ENCODE measurements at places on chromosomes 11 and 22.

- no peak for DNase-seq
Measured at GRCh38 chr22:50576070-50576469, 2.2 kb downstream of the CPT1B start.

DNA sequence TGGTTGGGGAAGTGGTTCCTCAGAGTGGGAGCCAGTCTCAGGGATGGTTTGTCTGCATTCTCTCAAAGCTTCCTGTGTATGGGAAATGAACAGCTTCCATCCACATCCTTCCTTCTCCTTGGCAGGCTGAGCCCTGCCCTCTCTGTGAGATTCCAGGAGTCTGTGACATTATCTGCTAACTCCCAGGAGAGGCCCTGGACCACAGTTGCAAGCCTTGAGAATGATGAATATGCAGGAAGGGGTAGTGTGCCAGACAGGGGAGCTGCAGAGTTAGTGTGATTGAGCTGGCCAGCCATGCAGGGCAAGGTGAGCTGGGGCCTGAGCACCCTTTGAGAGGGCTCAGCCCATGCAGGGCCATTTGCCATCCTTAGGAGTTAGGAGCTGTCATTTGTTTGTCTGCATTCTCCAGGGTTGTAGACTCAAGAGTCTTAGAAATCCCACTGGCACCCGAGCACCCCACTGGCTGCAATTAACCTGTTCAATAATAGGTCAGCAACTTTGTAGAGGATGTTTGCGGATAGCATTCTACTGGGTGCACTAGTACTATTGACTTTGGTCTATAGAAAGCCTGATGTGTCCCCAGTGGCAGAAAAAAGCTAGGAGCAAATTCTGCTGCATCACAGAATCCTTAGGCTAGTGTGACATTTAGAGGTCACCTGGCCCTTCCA lies 299.0 kb upstream of the CADM1 start:
- DNase-seq = no peak

DNA sequence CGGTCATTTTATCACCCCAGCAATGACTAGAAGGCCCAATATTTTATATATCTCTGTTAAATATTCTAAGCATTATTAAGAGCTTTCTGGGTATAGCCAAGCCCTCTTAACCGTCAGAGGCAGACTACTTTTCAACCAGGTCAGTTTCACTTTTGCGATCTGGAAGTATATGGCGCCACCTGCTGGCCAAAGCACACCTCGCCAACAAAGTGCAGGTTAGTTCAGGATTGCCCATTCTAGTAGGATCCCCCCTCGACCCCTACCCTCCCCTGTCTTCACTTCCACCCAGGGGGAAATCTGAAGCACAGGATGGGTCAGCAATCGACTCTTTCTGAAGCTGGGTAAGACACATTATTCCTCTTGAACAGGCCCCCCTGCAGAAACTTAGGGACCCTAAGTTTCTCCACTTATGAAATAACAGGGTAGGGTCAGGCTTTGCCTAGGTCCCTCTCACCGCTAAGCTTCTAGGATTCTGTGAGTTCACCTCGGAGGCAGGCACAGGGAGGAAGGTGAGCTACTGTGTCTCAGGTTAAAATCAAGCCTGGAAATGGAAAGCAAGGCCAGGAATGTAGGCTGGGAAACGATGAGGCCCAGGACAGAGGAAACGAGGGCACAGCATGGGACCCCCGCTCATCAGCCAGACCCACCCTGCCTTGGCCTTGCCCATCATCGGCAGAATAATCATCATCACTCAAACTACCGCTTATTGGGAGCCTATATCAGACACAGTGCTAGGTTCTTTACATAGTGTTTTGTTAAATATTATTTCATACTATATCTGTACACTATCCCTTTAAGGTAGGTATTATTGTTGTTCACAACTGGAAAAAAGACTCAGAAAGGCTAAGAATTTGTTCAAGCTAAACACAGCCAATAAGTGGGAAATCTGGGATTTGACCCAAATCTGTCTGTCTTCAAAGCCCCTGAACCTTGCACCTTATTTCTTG lies 35.6 kb downstream of the KCNJ1 start:
- DNase-seq = peak; percentile 58

DNA sequence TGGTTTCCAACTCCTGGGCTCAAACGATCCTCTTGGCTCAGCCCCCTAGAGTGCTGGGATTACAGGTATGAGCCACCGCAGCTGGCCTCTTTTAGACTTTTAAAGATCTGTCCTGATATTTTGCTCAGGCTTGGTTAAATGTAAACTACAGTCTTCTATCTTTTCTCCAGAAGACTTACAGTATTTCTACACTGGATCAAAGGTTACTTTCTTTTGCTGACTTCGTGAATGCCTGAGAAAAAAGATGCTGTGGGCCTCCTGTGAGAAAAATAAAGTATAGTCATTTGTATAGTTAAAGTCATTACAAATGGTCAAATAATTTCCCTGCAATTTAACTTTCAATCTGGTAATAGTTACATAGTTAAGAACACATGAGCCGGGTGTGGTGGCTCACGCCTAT lies 19.6 kb downstream of the DEPDC5 start:
- DNase-seq = no peak

DNA sequence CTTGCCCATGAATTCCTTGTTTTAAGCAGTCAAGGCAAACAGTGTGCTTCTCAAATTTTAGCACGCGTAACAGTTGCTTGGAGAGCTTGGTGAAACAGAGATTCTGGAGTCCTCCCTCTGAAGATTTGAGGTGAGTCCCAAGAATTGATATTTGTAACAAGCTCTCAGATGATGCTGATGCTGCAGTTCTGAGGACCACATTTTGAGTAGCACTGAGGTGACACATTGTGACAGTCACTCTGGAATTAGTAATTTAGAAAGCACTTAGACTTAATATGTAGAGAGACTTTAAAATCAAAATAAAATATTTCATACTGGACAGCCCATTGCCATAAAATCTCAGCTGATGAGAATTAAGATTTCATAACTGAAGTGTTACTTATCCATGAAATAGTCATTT lies 38.5 kb downstream of the DNAJC24 start:
- no peak for DNase-seq

- no peak for DNase-seq
Measured at GRCh38 chr11:11710556-11710955, 88.8 kb upstream of the GALNT18 start.

DNA sequence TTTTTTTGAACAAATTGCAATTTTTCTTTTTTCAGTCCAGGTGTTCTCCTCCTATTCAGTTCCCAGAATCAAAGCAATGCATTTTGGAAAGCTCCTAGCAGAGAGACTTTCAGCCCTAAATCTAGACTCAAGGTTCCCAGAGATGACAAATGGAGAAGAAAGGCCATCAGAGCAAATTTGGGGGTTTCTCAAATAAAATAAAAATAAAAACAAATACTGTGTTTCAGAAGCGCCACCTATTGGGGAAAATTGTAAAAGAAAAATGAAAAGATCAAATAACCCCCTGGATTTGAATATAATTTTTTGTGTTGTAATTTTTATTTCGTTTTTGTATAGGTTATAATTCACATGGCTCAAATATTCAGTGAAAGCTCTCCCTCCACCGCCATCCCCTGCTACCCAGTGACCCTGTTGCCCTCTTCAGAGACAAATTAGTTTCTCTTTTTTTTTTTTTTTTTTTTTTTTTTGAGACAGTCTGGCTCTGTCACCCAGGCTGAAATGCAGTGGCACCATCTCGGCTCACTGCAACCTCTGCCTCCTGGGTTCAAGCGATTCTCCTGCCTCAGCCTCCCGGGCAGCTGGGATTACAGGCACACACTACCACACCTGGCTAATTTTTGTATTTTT lies 6.2 kb upstream of the UBE4A start:
- no peak for DNase-seq

DNA sequence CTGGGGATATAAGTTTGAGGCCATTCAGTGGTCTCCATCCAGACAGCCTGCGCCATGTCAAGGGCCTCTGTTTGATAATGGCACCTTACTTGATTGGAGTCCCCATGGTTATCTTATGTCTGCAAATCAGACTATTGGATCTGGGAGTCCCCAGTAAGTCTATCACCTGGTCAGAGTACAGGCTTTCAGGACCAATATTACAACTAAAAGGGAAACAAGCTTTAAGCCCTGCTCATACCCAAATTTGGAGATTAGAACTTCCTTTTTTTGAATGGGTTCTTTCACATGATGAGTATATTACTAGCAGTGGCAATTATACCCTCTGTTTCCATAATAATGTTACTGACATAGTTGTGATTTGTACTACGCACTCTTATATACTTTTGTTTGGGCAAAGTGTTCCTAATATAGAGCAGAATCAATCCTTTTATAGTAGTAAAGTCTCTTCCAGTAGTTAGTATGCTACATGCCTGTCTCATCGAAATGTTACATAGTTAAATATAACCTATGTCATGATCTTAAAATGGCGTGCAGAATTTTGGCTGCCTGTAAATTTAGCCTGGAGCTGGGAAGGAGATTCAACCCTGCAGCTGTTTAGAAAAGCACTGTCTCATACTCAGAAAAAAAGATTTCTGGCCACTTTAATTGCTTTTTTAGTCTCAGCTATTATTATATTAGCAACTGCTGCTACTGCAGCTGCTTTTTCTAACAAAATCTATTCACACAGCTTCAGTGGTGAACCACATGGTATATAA lies 4.9 kb downstream of the MS4A15 start:
- no peak for DNase-seq

GRCh38 chr11:46612326-46612725 lies 4.7 kb downstream of the HARBI1 start:
- no peak for DNase-seq

DNA sequence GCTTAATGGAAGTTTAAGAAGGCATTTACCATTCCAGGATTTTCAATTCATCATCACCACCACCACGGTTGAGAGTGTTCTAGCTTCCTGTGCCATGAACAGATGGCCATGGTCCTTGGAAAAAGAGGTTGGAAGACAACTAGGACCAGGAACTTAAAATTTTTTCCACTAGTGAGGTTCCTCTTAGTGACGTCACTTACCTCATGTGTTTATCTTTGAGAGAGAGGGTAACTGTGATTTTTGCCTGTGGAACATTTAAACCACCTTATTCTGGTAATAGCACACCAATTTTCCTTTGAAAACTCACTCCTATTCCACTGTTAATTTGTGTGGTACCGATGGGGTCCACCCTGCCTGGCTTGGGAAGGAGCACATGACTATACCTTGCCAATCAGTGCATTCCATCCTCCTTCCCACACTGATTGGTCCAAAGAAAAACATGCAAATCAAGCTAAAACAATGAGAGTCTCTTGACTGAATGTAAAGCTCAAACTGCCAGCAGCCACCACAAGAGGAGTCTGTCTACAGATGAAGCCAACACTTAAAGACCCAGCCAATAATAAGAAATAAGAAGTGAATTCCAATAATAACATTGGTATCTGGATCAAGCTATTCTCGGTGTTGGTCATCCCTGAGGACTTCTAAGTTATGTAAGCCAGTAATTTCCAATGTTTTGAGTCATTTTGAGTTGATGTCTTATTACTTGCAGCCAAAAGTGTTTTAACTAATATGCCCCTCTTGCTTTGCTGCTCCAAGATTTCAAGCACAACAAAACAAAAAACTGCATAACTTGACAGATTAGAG lies 111.8 kb downstream of the MPPED2 start:
- DNase-seq = no peak

DNA sequence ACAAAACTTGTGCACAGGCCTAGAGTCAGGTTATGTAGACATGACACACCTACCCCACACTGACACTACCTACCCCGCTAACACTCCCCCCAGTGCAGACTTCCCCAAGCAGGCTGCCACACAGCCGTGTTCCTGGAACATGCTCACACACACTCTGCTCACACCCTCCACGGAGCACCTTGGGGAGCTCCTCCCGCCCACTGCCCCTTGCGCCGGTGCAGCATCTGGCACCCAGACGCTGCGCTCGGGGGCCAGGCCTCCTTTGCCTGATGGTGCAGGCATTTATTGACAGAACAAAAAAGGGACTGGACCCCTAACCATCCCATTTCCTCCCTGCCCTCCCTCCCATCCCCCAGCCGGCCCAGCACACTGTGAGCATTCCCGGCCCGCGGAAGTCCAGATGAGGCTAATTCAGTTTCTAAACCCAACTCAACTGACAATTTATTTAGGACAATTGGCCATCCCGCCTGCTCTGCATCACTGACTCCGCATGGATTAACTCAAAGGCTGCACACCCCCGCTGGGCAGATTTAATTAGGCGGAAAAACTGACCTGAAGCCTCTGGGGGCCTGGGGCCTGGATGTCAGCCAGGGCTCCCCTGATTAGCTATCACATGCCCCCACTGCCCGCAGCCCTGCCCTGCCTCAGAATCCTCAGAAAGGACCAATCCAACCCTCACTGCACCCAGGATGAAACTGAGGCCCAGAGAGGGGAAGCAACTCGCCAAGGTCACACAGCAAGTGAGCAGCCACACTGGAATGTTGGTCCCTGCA lies 30.1 kb downstream of the KCNC1 start:
- DNase-seq = no peak

- no peak for DNase-seq
Measured at GRCh38 chr22:48868554-48868953, 959.1 kb downstream of the BRD1 start.

DNA sequence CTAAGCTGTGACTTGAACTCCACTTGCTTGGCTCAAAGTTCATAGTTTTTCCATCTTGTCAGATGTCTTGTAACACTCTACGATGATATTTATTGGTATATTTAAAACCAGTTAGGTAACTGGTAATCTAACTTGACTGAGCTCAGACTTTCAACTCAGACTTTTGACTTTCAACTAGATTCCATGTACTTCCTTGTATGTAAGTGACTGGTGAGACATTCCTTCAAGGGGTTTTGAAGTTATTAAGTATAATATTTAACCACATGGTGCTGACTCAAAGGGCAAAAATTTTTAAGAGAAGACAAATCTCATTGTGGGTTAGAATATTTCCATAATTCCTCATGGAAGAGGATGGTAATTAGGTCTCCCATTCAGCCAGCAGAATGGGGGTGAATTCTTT lies 631.3 kb upstream of the ANO5 start:
- DNase-seq = no peak

DNA sequence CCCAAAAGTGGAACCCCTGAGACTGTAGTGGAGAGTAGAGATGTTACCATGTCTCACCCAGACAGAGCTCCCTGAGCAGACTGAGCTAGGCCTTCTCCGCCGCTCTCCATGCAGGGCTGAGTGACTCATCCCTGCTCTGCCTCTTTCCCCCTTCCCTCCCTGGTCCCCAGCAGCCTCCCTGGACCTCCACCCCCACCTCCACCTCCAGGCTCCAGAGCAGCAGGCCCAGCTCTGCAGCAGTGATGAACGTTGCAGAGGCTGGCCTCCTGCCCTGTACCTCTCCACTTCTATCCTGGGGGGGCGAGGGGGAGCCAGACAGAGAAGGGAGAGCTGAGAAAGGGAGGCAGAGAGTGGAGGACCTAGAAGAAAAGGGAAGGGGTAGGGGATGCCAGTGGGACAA lies 19.3 kb upstream of the ARAP1 start:
- no peak for DNase-seq

- no peak for DNase-seq
Measured at GRCh38 chr11:65115361-65116082, 2.0 kb downstream of the ZNHIT2 start.

DNA sequence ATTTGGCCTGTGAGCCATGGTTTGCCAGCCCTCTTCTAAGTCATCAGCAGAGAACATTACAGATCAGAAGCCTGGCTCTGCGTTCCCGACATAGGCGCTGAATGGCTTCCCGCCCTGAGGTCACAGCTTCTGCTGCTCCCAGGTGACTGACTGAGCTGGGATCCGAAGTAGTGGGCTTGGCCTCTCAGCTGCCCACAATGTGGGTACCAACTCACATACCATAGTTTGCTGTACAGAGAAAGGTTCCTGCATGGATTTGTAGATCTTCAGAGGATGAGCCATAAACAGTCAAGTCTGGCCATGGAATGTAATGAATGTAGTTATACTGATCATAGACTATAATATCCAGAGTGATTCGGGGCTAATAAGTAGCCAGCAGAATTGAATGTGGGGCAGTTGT lies 42.6 kb downstream of the TEAD1 start:
- no peak for DNase-seq

GRCh38 chr11:45517171-45517770 lies 148.2 kb downstream of the CHST1 start:
- no peak for DNase-seq
